Activated T-helper 1 cell treated with Interleukin-2 at 50 U/mL for 16 hours (primary cell): ENCODE measurements at places on chromosomes 6 and 20.

- no peak for DNase-seq
These were observed 13.9 kb downstream of the JAG1 start for GRCh38 chr20:10659651-10660601.

GRCh38 chr20:20417876-20418676, 50.2 kb downstream of the INSM1 start:
- DNase-seq: no peak

GRCh38 chr6:79842376-79843040, 104.8 kb downstream of the ELOVL4 start:
- no peak for DNase-seq

DNA sequence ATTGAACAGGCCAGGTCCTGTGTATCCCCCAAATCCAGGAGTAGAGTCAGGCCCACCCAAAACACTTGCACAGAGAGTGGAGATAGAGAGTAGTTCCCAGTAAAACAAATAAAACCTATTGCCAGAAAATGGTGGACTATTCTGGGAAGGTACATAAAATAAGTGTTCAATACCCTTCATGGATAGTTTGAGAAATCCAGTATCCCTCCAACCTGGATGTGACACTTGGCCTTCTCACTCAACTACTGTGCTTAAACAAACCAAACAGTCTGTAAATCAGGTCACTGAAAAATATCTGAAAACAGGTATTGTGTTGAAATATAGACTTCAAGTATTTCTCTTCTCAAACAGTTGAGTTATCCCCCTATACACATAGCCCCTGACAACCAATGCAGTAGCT, 161.6 kb upstream of the COL21A1 start:
- no peak for DNase-seq
